Natural killer cell (primary cell): ENCODE measurements at places on chromosomes 3 and 15. TPM values are rescaled to one million over a fixed set of nuclear protein-coding genes. Genes with fewer than 3 reads are reported as not detected.
A peak's percentile ranks its signal among the peaks of the same experiment; 100 is the strongest.

TMOD2 gene
- total RNA-seq, result 4.7 TPM

GRCh38 chr3:127604035-127604434 is 5.8 kb downstream of the MCM2 start:
- no peaks in the 10 kb centered on the region for H3K27me3 ChIP-seq
- no peak for DNase-seq
- H3K36me3 ChIP-seq, result peaks cover 27% of the 10 kb centered on the region
- peaks cover 3% of the 10 kb centered on the region for H3K4me1 ChIP-seq

MST1R gene
- total RNA-seq, result 3.4 TPM

DNA sequence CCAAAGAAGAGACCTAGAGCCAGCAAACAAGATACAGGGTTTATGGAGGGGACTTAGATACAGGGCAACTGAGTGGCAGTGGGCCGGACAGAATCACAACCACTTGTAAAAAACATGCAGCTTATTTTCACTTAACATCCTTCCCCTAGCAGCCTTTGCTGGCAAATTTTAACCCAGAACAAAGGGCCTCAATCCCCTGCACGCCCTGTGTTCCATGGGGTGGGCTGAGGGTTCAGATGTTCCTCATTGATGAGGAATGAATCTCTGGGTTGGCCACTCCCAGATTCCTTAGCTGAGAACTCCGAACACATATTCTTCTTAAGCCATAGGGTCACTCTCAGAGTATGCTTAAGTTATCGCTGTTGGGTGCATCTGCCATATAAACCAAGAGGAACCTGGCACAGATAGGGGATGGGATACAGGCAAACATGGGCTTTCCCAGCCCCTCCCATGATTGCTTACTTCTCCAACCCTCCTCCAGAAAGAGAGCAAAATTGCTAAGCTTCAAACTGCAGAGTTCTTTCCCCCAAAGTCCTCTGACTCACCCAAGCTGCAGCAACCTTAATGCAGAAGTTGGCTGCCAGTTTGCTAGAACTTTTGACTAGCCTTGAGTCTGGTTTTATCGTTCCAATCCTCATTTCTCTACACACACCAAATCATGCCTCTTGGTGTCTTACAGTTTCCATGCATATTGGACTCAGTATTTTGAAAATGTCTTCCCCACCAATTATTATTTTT is 146.9 kb downstream of the CD47 start:
- H3K36me3 ChIP-seq, result no peaks in the 10 kb centered on the region
- H3K27ac ChIP-seq, result no peak overlapping the region
- DNase-seq, result no peak

PPIP5K1 gene
- total RNA-seq, result 45.9 TPM

FGD5 gene
- total RNA-seq, result not detected

DNA sequence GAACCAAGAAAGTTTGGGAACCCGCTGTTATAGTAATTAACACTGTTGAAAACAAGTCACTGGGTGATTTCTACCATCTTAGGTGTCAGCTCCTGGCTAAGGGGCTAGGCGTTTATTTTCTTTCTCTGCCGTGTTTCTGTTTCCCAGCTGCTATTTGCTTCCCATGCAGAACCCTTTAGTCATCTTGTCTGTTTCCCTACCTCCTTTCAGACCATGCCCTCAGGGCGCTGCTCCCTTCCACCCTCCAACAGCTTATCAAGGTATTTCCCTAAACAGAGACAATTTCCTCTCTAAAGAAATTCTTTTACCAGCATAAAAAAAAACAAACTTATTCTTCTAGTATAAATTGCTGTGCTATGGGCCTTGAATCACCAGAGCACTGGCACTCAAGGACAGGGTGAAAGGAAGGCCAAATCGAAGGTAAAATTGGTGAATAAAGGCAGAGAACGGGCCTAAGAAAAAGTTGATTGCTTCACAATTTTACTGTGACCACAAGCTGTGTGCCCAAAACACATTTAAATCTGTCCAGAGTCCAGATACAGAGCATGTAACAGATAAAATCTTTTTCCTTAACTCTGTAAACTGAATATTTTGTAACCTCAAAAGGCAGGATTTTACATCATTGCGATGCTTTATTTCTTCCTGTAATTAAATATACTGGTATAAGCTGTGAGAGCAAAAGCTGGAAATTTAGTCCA is 319.2 kb downstream of the ZNF621 start:
- no peak overlapping the region for H3K4me3 ChIP-seq
- no peak for DNase-seq
- H3K4me1 ChIP-seq, result no peaks in the 10 kb centered on the region
- no peak overlapping the region for H3K27ac ChIP-seq

CLSTN2 gene
- not detected for total RNA-seq

GRIP2 gene
- not detected for total RNA-seq

ZNF501 gene
- 1.7 TPM for total RNA-seq

- no peak for DNase-seq
- no peak overlapping the region for H3K4me3 ChIP-seq
- H3K36me3 ChIP-seq, result no peaks in the 10 kb centered on the region
- no peak overlapping the region for H3K27ac ChIP-seq
- peaks cover 5% of the 10 kb centered on the region for H3K27me3 ChIP-seq
- H3K4me1 ChIP-seq, result no peaks in the 10 kb centered on the region
These were observed 12.1 kb upstream of the FBLN2 start for GRCh38 chr3:13536832-13537231.

SCAMP5 gene
- 0.54 TPM for total RNA-seq

DNA sequence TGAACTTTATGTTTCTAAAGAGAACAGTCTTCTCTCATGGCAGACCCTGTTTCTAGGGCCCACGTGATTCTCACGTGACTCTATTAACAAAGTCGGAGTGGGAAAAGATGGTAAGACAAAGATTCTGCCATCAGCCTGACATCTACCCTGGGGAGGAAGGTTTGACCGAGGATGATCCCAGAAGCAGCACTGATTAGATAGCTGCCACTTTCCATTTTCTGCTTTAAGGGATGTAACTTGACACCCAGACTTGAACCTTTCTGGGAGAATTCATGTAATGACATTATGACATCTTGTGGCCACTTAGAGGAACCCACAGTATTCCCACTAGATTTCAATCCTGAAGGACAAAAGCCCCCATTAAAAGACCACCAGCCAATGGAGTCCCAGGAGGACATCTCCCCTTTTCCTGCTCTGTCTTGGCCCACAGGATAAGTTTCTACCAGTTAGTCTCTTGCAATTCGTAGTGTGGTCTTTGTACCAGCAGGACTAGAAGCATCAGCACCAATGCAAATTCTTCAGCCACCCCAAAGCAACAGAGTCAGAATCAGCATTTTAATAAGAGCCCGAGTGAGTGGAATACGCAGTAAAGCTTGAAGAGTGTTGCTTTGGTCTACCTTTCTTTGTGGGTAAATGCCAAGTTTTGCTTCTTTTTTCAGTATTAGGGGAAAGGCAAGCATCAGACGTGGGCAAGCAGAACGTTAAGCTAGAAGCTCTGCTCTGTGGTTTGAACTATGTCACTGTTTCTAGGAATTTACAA is 480.5 kb upstream of the PROK2 start:
- H3K27ac ChIP-seq, result no peak overlapping the region
- H3K27me3 ChIP-seq, result no peaks in the 10 kb centered on the region
- H3K4me1 ChIP-seq, result peaks cover 8% of the 10 kb centered on the region

- DNase-seq, result no peak
- no peaks in the 10 kb centered on the region for H3K36me3 ChIP-seq
- no peak overlapping the region for H3K4me3 ChIP-seq
These were observed 335.9 kb upstream of the WNT5A start for GRCh38 chr3:55823001-55823400.

GRCh38 chr3:46087871-46088270 is 60.6 kb upstream of the XCR1 start:
- no peak overlapping the region for H3K4me3 ChIP-seq
- H3K4me1 ChIP-seq, result peaks cover 42% of the 10 kb centered on the region
- peak; percentile 50 for DNase-seq
- H3K36me3 ChIP-seq, result no peaks in the 10 kb centered on the region
- no peak overlapping the region for H3K27ac ChIP-seq

- no peak overlapping the region for H3K4me3 ChIP-seq
- no peaks in the 10 kb centered on the region for H3K27me3 ChIP-seq
- H3K27ac ChIP-seq, result no peak overlapping the region
- DNase-seq, result no peak
These were observed 36.6 kb upstream of the POMGNT2 start for GRCh38 chr3:43142472-43142871.

STT3B gene
- total RNA-seq, result 99.0 TPM

LYZL4 gene
- total RNA-seq, result not detected

LIPH gene
- total RNA-seq, result not detected

DNA sequence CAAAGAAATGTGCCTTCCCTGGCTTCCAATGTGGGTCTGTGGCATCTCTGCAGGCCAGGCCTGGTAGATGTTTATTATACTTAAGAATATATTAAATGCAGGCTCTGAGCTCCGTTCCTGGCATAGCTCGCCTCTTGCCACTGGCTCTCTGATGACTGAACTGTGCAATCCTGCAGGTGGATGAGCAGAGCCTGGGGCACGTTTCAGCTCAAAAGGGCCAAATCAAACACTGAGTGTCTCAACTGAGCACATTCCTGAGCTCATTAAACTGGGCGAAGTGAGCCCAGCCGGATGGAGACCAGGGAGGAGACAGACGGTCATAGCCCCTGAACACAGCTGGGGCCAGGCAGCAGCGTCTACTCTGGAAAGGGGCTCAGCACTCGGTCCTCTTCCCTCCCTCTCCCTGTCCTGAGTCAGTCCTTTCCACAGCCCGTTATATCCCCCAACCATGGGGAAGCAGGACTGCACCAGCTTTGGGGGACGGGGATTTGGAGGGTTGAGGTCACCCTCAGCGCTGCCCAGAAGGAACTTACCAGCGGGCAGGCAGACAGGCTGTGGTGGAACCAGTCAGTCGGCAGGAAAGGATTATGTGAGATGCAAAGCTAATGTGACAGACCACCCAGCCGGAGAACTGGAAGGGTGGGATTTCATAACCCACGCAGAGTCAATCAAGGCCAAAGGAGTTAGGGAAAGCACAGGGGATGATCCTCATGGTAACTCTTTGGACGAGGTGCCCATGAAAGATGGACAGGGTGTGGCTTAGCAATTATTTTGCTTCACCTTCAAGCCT is 77.4 kb upstream of the ANKRD34C start:
- peaks cover 3% of the 10 kb centered on the region for H3K27me3 ChIP-seq
- no peak overlapping the region for H3K4me3 ChIP-seq
- H3K4me1 ChIP-seq, result no peaks in the 10 kb centered on the region
- no peak overlapping the region for H3K27ac ChIP-seq

DNA sequence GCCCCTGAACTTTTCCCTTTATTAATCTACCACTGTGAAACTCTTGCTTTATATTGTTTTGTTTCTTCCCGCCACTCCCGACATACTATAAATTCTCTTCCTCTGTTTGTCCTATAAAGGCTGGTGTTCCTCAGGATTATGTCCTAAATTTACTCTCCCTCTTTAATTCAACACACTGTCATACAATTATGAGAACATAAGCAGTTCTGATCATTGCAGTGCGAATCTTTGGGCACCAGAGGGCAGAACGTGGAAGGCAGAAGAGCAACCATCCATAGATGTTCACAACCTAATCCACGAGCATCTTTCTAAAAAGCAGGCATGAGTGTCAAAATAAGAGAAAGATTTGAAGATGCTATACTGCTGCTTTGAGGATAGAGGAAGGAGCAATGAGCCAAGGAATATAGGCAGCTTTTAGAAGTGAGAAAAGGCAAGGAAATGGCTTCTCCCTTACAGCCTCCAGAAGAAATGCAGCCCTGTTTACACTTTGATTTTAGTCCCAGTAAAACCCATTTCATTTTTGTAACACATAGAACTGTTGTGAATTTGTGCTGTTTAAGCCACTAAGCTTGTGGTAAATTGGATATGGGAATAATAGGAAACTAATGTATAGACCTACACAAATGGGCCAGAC is 179.4 kb downstream of the GBE1 start:
- H3K36me3 ChIP-seq, result peaks cover 2% of the 10 kb centered on the region
- H3K27me3 ChIP-seq, result no peaks in the 10 kb centered on the region
- no peak overlapping the region for H3K27ac ChIP-seq
- H3K4me1 ChIP-seq, result no peaks in the 10 kb centered on the region
- no peak overlapping the region for H3K4me3 ChIP-seq
- DNase-seq, result no peak

- DNase-seq, result no peak
- no peak overlapping the region for H3K4me3 ChIP-seq
- H3K27ac ChIP-seq, result no peak overlapping the region
- no peaks in the 10 kb centered on the region for H3K27me3 ChIP-seq
- no peaks in the 10 kb centered on the region for H3K36me3 ChIP-seq
These were observed 44.7 kb upstream of the NR2C2 start for GRCh38 chr3:14902719-14903118.

- peaks cover 28% of the 10 kb centered on the region for H3K36me3 ChIP-seq
- no peak overlapping the region for H3K27ac ChIP-seq
- no peak for DNase-seq
- peaks cover 3% of the 10 kb centered on the region for H3K4me1 ChIP-seq
- H3K27me3 ChIP-seq, result no peaks in the 10 kb centered on the region
These were observed 60.0 kb downstream of the STT3B start for GRCh38 chr3:31592764-31593163.

DNA sequence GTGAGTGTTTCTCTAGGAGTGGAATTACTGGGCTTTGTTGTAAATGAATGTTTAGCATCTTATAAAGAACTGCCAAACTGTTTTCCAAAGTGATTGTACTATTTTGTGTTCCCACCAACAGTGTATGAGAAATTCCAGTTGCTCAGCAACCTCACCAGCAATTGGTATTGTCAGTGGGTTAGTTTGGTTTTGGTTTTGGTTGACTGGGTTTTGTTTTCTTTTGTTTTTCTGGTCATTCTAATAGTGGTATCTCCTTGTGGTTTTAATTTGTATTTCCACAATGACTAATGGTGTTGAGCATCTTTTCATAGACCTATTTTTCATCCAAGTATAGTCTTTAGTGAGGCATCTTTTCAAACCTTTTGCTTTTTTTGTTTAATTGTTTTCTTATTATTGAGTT is 27.1 kb downstream of the FILIP1L start:
- H3K36me3 ChIP-seq, result no peaks in the 10 kb centered on the region
- H3K4me3 ChIP-seq, result no peak overlapping the region
- DNase-seq, result no peak
- H3K4me1 ChIP-seq, result no peaks in the 10 kb centered on the region

CCNL1 gene
- 1,331 TPM for total RNA-seq

C3orf80 gene
- total RNA-seq, result not detected

GPR27 gene
- 0.14 TPM for total RNA-seq

- no peaks in the 10 kb centered on the region for H3K4me1 ChIP-seq
- no peak overlapping the region for H3K4me3 ChIP-seq
- H3K27ac ChIP-seq, result no peak overlapping the region
- DNase-seq, result no peak
These were observed 364.4 kb upstream of the ARHGEF26 start for GRCh38 chr3:153756816-153757215.
